CD4-positive, alpha-beta T cell treated with Interleukin-21 for 1 hour (primary cell): ENCODE measurements at places on chromosomes 12 and 14.

DNA sequence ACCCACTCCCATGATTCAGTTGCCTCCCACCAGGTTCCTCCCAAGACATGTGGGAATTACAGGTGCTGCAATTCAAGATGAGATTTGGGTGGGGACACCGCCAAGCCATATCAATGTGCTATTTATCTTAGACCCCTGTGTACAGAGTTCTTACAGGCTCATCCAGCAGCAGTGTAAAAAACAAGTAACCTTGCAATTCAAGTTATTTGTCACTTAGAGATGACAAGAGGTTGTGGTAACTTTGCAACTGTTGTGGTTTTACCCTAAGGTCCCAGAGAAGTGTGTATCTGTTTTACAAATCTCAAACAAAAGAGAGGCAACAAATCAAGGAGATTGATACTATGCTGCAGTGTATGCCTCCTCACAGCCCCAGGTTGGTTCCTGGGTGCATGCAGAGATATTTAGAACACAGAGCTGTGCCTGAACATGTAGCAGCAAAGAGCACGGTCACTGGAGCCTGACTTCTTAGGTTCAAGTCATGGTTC is 11.5 kb upstream of the HELB start:
- peak; percentile 52 for DNase-seq

DNA sequence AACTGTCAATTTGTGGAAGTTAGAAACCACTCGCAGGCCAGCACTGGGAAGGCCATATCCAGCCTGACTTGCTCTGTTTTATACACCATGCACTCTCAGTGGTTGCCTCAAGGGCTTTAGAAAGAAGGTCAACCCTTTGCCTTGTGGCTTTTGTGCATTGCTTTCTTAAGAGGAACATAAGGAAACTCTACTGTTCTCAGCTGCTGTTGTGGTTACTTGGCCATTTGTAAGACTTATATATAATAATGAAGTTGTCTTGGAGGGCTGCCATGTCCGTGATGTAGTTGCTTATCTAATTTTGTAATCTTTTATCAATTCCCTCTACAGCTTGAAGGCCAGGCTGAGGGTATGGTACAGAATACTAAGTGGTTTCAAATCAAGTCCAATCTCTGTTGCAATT is 637.8 kb downstream of the DIO2 start:
- no peak for DNase-seq

DNA sequence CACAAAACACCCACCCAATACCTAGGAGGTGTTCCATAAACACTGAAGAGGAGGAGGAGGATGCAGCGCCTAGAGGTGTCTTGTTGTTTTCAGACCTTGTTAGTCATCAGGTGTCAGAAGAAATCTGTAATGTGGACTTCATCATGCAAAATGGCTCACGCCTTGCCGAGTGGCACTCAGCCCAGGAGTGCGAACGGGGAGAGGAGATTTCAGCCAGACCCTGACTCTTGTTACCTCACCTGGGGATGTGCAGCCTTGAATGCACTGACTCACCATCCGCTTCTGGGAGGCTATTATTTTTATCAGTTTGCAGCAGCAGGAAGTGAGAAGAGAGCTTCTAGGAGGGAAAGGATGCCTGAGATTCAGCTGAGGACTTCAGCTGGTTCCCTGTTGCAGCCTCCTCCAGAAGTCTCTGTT is 48.2 kb upstream of the PLXNC1 start:
- no peak for DNase-seq

- no peak for DNase-seq
These were observed 4.2 kb upstream of the SP7 start for GRCh38 chr12:53340398-53340797.

- no peak for DNase-seq
These were observed 145.7 kb downstream of the C12orf42 start for GRCh38 chr12:103350116-103350515.
